Stimulated activated CD8-positive, alpha-beta memory T cell treated with anti-CD3 and anti-CD28 coated beads, Interleukin-4, amount 100 ng/mL, for 1 hour (primary cell): ENCODE measurements at places on chromosomes 5 and 9.
A peak's percentile ranks its signal among the peaks of the same experiment; 100 is the strongest.

- DNase-seq: no peak
Observed at GRCh38 chr5:147234825-147235635, at the start of gene STK32A. TSS of gene STK32A (plus strand) at chr5:147235026. CDS start at chr5:147239635, 4,609 bp downstream.

DNA sequence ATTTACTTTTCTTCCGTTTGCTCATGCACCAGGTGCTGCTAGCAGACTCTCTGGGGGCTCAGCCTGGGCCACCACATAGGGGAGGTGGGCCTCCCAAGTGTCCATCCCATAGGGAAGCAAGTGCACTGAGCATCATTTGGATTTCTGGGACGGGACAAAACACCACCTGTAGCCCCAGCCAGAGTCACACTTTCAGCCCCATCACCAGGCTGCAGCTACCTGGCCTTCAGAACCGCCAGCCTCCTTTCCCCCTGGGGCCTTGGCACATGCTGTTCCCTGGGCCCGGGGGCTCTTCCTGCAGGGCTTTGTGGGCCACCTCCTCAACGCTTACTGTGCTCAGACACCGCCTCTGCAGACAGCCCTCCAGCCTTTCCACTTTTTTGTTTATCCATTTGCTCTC is 19.6 kb upstream of the SUSD3 start:
- no peak for DNase-seq

- DNase-seq: no peak
Observed at GRCh38 chr5:83895860-83896259, 175.2 kb upstream of the HAPLN1 start.

GRCh38 chr5:134958755-134959154 is 9.0 kb upstream of the CATSPER3 start:
- DNase-seq: no peak

DNA sequence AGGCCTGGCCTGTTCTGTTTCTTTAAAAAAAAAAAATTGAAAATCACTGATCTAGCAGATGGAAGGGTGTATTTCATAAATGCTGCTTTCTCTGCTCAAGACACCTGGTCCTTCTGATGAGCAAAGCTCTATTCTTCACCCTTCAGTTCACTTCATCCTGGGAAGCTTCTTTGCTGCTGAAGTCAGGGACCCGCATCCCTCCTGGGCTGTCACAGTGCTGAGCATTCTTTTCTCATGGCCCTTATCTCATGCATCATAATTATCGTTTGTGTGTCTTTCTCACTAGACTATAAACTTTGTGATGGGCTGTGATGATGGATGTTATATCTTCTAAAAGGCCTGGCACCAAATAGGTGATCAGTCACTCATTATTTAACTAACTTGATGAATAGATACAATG is 461.0 kb downstream of the GADD45G start:
- DNase-seq: no peak

- DNase-seq: no peak
Observed at GRCh38 chr9:23823986-23824829, 1.8 kb downstream of the ELAVL2 start.

DNA sequence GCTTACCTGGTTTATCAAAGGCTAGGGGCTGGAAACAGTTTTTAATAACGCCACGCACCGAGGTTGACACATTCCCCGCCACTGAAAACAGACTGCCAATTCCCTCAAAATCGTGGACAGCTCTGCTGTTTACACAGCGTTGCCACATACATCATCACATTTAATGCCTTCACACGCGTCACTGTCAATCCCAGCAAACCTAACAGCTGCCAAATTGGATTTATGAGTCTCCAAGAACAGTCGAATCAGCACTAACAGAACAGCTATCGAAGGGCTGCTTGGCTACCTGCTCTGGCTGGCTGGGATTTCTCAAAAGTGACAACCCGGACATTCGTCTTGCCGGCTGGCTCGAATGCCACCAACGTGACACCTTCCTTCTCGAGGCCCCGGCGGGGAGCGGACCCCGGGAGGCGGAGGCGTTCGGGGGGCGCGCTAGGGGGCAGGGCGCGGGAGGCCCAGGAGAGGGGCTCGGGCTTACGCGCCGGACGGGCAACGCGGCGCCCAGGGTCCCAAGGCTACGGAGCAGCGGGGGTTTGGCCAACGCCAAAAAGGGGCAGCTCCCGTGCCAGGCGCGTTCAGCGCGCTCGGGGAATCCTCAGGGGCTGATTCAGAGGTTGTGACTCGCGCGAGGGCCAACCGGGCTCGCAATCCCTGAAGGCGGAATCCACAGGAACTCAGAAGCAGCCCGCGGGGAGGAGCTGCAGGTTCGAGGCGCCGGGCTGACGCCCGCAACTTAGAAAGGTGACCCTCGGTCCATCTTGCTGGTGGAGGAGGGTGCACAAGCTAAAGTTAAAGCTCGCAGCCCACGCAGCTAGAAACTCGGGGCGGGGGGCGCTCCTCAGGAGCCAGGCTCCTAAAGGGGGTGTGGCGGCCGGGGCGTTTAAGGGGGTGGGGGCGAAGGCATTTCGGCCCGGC is 1.2 kb downstream of the CDC14B start:
- no peak for DNase-seq

GRCh38 chr5:160506006-160507004 is 84.7 kb downstream of the PTTG1 start:
- peak; percentile 37 for DNase-seq

DNA sequence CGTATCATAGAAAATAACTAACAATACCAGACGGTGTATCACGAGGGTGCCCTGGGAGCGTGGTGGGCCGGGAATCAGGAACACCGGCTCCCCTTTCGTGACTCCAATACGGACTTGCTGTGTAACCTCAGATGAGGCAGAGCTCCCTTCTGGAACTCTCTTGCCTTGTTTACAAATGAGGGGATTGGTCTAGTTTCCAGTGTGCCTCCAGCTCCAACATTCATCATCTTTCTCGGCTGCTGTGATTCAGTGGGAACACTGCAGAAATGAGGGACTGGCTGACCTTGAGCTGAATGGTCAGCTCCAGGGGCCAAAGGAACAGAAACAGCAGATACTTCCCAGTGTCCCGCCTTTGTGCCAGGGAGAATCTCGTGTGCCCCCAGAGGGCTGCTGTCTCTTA is 22.6 kb upstream of the TGFBI start:
- DNase-seq: no peak

DNA sequence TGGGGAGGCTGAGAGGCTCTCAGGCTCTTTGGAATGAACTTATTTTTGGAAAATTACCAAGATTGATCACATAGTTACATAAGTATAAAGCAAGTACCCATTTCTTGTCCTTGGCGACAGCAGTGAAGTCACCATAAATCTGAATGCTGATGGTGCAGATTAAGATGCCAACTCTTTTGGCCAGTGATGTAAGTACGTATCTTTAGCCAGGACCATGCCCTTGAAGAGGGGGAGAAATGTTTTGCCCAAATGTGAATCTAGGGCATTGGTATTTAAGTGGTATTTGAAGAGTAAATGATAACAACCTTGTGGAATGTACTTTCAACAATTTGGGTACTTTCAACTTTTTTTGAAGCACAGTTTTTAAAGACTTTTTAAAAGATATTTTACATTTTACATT is 68.2 kb upstream of the RAD23B start:
- DNase-seq: no peak

GRCh38 chr5:139814191-139814601 is 18.6 kb downstream of the PSD2 start:
- no peak for DNase-seq

DNA sequence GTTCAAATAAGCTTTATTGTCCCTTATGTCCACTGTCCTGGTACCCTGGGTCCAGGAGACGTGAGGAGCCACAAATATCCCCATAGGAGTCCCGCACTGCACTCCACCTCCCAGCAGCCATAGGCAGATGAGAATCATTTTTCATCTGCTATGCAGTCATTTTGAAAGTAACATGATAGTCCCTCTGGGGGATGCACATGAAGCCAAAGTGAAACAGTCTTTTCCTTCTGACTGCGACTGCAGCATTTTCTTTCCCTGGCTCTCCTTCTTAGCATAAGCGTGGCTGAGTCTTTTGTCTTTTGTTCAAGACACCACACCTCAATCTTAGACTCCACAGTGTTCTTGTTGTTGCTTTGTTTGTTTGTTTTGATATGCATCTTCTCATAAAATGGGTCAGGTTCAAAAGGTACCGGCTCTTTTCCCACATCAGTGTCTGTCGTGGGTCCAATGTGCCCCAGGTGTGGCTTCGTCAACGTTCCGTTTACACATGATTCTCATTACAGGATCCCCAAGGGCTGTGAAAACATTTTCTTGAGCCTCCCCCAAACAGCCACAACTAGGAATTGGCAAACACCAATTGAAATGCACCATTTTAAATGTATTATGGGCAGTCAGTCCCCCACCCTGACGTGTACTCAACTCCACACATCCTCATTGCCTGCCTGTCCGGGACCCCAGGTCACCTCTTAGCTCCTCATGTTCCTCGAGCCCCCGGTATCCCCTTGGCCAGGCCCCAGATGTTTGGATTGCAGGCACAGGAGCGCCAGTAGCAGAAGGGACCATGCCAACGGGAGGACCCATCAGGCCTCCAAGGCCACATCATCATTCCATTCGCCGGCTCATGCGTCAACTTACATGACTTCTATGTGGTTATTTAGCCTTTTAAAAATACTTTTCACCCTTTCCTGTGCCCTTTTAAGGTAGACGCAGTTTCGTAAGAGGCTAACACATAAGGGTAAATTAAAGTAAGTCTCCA is 237.8 kb upstream of the DAPK1 start:
- no peak for DNase-seq

DNA sequence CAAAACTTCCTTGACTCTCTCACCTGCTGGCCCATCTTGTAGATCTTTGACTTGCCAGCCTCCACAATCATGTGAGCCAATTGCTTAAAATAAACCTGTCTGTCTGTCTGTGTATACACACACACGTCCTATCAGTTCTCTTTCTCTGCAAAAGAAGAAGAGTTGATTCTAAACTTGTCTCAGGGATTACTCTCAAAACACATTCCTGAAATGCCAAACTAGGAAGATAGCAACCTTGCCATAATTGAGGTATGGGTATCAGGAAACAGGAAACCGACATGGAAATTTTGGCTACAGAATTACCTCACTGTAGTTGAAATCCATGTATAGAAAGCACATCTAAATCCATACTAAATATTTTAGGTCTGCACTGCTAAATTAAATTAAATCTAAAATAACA is 483.4 kb downstream of the PLK2 start:
- no peak for DNase-seq

DNA sequence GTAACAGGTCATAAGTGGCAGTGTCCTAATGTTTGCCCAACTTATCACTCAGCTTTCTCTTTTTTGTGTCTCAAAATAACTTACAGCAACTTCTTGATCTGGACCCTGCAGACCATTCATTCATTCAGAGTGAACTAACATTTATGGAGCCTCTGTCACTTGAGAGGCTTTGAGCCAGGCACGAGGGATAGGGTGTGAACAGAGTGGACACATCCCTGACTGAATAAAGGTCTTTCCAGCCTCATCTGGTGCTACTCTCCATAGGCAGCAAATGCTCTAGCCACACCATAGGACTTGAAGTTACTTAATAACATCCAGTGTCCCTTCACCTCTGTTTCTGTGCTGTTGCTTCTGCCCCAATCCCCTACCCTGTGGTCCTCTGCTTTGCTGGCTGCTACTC is 212.1 kb upstream of the FBN2 start:
- no peak for DNase-seq

DNA sequence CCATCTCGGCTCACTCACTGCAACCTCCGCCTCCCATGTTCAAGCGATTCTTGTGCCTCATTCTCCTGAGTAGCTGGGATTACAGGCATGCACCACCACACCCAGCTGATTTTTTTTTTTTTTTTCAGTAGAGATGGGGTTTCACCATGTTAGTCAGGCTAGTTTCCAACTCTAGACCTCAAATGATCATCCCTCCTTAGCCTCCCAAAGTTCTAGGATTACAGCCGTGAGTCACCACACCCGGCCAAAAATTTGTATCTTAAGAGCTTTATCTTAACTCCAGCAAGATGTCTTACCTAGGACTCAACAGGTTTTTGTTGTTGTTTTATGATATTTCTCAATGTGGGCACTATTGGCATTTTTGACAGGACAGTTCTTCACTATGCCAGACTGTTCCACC is 27.9 kb downstream of the LYRM7 start:
- DNase-seq: no peak

GRCh38 chr5:25006237-25006636 is 361.5 kb upstream of the CDH10 start:
- DNase-seq: no peak

GRCh38 chr5:10335711-10336470 is 17.6 kb upstream of the MARCHF6 start:
- DNase-seq: no peak

GRCh38 chr5:132433141-132433540 is 57.4 kb downstream of the IRF1 start:
- no peak for DNase-seq

DNA sequence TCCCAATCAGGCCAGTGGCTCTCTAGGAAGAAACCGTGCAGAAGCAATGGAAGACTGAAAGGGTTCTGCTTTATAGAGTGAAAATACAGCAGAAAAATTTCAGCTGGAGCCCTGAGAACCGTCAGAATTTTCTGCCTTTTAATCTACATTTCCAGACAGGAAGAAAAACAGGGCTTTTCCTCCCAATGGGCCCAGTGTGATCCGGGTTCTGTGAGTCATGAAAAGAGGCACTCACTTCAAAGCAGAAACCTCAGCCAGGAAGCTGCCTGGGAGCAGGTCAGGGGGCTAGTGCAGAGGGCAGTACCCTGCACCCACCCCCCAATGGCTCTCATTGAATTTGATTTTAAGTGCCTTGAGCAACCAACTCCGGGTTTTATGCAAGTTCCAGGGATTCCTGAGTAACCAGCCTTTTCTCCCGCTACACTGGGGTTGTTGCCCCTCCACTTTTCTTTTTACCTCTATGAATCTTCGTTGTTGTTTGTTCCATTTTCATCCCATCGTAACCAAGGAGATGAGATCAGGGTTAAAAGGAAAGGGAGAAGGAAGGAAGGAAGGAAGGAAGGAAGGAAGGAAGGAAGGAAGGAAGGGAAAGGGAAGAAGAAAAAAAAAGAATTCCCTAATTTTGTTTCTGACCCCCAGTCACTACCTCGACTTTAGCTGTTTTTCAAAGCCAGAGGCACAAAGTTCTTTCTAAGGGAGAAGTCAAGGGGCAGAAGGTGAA is 1.3 kb downstream of the BARHL1 start:
- DNase-seq: no peak

DNA sequence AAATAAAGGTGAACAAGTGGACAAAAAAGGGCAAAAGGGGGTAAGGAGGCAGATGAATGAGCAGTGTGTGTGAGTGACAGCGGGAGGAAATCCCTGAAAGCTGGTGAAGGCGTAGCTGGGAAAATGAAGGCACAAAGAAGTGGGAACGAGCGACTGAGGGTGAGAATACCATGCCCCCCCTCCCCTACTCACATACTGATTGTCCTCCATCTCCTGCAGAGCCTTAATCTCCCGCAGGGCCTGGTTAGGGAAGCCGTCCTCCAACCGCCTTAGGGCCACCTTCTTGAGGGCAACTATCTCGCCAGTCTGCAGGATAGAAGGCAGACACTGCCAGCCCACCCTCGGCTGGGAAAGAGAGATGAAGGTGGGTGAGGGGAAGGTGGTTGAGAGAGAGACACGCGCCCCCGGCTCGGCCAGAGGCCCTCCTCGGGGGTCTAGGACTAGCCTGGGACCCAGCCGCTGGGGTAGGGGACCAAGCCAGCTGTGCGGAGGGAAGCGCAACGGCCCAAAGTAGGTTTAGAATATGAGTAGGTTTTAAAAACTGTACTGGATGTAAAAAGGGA is 522 bp downstream of the CDK20 start:
- DNase-seq: no peak

- no peak for DNase-seq
Observed at GRCh38 chr5:155264809-155265208, 251.3 kb downstream of the KIF4B start.
